Activated CD4-positive, alpha-beta T cell treated with anti-CD3 and anti-CD28 coated beads, Interleukin-2, amount 50 U/mL, for 16 hours (primary cell): ENCODE measurements at places on chromosomes 7 and 10.

GRCh38 chr10:47326306-47326926, 4.2 kb downstream of the GDF2 start:
- DNase-seq, result no peak

GRCh38 chr10:84493951-84494848, 165.8 kb downstream of the CCSER2 start:
- no peak for DNase-seq

DNA sequence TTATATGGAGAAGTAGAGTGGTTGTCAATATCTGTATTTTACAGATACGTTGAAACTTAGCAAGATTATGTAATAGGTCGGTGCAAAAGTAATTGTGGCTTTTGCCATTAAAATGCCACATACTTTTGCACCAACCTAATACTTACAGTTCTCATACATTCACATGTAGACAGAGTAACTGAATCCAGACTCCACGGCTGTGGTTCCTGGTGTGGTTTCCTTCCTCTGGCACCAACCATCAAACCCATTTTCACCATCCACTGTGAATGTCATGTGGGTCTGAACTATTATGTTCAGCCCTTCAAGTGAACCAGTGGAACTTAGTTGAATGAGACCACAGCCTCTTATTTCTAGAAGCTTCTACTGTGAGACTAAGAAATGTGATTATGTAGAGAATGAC, 31.5 kb upstream of the SLIT1 start:
- DNase-seq, result no peak

DNA sequence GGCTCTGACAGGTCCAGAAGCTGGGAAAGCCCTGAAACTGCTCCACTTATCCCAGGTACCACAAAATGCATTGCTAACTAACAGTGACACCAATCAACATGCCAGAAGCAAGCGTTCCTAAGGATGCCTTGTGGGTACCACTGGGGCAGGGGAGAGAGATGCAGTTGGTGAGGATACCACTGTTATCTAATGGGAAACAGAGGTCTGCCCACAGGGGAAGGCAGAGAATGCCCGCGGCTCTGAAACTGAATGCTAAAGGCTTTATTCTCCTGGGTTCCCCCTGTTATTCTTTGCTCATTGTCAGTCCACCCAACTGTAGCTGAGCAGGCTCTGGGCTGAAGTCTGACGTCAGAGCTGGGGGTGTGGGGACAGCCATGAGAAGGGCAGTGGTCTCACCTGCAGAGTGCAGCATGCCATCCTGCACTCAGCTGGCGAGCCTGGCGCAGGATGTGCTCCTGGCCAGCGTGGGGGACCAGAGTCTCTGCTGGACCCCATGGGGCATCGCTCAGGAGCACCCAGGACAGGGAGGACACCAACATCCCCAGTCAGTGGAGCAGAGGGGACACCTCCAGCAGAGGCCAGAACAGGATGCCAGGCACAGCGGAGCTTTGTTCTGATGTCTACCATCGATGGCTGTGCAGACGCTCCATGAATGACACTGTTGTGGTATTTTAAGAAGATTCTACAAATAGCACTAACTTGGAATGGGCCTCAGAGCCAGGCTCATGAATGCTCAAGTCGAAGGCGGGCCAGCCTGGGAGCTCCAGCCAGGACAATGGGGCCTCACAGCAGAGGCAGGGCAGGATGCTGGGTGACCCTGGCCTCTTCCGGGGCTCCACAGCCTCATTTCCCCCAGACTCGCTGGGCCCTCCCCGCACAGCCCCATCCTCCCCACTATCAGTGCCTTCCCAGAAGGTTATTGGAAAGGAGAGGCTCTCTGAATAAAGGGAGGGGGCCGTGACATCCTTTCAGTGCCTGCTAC, 95.8 kb downstream of the ARHGAP22 start:
- DNase-seq, result no peak

DNA sequence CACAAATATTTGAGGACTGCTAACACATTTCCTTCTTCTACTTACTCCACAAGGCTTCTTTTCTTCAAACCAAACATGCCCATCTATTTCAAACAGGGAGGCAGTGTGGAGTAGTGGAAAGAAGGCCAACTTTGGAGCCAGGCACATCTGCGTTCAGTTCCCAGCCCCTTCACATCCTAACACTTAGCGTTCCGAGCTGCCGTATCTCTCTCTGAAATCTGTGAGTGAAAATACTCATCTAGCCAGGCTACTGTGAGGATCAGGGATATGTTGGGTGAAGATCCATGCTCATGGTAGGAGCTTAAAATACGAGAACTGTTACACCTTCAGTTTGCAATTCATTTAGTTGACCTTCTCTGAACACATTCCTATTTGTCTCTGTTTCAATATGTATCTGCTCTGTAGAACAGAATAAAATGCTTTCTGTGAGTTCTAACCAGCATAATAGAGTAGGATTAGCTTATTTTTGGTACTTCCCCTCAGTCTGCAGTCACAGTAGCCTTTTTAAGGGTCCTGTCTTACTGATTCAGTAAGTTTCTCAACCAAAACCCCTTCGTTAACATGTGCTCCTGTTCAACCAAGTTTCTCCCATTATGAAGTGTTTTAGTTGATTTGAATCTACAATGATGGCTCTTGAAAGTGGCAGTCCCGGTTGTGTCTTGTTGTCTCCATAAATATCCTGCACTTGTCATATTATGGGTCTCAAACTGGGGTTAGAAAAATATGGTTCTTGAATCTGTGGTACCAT, 3.3 kb upstream of the MEST start:
- no peak for DNase-seq

DNA sequence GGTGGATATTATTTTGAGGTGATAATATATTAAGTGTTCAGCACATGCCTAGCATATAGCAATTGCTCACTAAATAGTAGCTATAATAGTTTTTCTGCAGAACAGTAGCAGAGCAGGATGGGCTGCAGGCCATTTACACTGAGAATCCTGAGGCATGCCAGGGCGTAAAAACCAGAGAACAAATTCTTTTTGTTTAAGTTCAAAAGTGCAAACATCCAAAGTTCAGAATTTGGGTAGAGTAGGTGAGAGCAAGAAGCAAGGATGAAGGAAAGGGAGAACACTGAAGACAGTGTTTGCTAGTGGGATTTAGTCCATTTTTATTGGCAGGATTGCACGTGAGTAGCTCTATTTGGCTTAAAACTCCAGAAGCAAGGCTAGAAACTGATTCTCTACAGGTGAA, 72.0 kb upstream of the RHOBTB1 start:
- no peak for DNase-seq

DNA sequence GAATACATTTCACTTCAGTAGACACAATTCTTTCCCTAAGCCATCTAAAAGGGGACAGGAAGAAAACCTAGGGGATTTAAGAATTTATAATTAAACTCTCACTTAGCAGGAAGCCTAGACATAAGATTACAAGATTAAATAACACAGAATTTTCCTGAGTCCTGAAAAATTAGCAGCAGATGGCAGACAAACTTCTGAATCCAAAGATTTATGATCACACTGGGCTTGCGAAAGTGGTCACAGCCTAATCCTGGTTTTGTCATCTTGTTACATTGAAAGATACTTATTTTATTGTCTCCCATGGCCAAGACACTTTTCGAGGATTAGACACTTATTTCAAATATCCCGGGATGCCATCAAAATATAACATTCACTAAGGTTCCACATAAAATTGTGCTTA, 2.9 kb downstream of the ERLIN1 start:
- DNase-seq, result no peak

- DNase-seq, result no peak
These were observed 926.2 kb downstream of the KCNMA1 start for GRCh38 chr10:76711222-76711997.

GRCh38 chr7:137147338-137147720, 196.2 kb downstream of the PTN start:
- DNase-seq, result no peak

DNA sequence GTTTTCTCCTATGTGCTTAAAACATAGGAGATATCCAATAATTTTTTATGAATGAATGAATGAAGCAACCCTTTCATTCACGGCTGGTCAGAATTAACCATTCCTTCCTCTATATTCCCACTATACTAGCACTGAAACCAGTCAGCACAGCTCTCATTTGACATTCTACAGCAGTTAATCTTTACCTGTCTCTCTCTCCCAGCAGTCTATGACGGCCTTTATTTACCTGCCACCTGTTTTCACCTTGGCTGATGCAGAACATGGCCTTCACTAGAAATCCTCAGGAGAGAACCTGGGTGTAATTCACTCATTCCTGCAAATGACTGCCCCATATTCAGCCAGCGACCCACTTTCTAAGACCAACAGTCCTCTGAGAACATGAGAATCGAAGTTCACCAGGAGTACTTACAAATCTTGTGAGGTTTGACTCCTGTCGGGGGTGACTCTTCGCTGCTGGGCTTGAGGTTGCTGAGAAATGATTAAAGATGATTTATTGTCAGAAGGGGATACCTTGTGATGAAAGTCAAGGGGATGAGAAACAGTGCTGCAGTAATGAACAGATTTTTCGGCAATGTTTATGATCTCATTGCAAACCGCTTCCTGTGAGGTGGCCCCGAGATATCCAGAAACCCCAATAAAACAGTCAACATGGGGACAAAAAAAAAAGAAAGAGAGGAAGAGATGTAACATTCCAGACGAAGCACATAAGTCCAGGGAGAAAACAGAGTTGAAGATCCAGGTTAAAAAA, 30.9 kb upstream of the PDLIM1 start:
- no peak for DNase-seq

DNA sequence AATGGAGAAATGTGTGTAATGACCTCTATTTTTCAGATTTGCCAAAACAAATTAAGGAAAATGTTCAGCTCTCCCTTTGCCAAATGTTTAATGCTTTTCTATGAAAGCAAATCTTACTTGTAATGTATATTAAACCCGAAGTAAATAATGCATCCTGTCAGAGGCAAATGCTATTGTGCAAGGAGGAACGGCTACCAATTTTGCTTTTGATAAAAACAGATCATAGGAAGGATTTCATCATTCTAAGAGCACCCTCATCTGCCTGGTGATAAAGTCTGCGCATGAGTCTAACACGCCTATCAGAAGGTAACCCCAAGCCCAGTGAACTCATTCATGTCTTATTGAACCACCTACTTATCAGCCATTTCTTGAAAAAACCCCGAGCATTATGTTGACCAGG, 412.4 kb upstream of the MKI67 start:
- no peak for DNase-seq

DNA sequence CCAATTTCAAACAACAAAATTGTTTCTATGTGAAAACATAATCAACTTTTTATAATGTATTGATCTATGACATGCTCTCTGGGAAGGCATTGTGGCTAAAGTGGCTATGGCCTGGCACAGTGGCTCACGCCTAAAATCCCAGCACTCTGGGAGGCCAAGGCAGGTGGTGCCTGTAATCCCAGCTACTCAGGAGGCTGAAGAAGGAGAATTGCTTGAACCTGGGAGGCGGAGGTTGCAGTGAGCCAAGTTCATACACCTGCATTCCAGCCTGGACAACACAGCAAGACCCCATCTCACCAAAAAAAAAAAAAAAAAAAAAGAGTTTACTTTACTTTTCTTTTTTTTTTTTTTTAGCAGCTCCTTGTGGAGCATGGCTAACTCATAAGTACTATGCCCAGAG, 38.9 kb upstream of the CPN1 start:
- no peak for DNase-seq
